ENCODE measurements at places on chromosomes 3 and 15.

- no peak for DNase-seq
Measured at GRCh38 chr3:111482574-111482973, 59.4 kb upstream of the CD96 start.

- DNase-seq = peak; percentile 59
Measured at GRCh38 chr15:40506964-40507571, 36.3 kb downstream of the CHST14 start.

GRCh38 chr3:120428924-120429323, 21.9 kb downstream of the FSTL1 start:
- no peak for DNase-seq

- DNase-seq = no peak
Measured at GRCh38 chr3:170864525-170865208, 5.3 kb downstream of the RPL22L1 start.

- DNase-seq = no peak
Measured at GRCh38 chr3:39839484-39839883, 30.1 kb downstream of the MYRIP start.

DNA sequence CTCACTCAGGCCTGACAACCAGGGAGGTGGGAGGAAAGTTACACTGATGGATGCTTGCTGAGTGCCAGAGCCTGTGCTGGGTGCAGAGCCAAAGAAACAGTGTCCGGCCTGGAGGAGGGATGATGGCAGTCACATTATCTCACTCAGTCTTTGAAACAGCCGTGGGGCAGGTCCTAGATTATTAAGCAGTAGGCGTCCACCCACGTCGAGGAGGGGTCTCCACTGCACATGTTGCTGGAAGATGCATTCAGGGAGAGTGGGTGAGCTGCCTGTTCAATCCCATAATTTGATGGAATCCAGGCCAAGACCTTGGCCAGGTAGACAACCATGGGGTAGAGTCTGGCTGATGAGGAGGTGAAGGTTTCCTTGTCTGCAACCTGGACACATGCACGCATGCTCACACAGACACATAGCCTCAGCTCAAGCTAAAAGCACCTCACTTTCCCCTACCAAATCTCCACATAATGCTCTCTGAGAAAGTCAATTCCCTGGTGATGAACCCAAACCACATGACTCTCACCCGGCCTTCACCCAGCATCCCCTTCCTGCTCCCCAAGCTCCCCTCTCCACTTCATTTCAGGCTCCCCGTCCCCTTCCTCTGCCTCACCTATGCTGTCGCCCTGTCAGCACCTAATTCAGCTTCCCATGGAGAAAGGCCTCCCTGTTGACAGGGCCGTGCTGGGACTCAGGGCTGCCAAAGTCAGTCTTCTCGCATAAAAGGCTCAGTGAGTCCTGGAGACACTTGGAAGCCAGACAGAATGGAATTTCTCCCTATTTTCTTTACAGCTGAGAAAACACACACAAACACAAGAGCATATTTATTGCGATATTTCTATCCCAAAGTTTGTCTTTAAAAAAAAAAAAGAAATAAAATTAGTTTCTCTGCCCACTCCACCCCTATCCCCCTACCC, 29.8 kb downstream of the ACAN start:
- no peak for DNase-seq

- DNase-seq = no peak
Measured at GRCh38 chr3:21747376-21747775, 3.6 kb downstream of the ZNF385D start.

GRCh38 chr15:45137703-45138102, 7.9 kb downstream of the DUOX1 start:
- DNase-seq = no peak

DNA sequence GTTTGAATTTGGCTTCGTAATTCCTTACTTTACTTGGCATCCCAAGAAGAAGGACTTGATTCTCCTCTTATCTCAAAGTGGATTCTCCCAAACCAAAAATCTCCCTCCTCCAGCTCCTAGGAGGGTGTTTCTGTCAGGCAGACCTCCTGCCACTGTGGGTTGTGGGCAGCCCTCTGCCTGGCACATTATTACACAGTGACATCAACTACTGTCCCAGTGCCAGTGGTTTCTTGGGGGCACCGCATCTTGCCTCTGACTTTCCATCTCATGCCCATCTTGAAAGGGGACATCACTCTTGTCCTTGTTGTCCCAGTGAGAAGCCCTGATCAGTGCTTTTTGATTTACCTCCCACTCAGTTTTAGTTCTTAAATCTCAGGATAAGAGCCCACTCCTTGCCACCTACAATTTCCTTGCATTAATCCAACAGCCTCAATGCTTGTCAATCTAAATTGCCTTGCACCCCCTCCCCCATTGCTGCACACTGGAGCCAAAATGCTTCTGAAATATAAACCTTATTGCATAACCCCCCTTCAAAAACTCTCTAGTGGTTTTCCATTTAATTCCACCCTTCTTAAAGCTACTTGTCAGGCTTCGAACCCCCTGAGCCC, 81.0 kb downstream of the TRAK1 start:
- DNase-seq = no peak

GRCh38 chr3:169835533-169835932, 22.8 kb upstream of the LRRC34 start:
- DNase-seq = no peak

- no peak for DNase-seq
Measured at GRCh38 chr3:30266524-30266923, 339.9 kb upstream of the TGFBR2 start.

- no peak for DNase-seq
Measured at GRCh38 chr15:46685096-46685495, 1032.2 kb upstream of the SEMA6D start.

- no peak for DNase-seq
Measured at GRCh38 chr3:180321534-180321933, 280.4 kb upstream of the TTC14 start.

- no peak for DNase-seq
Measured at GRCh38 chr3:14803981-14804834, 14.6 kb upstream of the FGD5 start.

DNA sequence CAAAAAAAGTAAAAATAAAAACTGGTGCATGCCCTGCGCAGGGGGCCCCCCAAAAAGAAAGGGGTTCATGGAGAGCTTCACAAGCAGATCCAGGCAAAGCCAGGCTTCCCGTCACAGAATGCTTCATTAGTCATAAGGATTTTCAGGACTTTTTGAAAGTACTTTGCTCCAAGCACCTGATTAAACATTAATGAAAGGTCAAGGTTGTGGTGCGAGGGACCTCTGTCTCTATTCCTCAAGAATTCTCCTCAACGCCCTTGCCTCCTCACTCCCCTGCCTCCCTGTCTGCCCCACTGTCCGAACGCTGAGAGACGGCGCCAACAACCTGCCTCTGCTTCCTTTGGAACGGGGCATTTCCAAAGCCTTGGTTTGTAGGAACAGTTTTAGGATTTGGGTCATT, 240.1 kb upstream of the IGF1R start:
- DNase-seq = no peak

GRCh38 chr3:112813723-112814171, 32.9 kb downstream of the CD200R1L start:
- peak; percentile 27 for DNase-seq

GRCh38 chr15:70018646-70019600, 78.8 kb downstream of the TLE3 start:
- DNase-seq = no peak

GRCh38 chr3:169513672-169514071, 149.8 kb downstream of the MECOM start:
- DNase-seq = no peak

- no peak for DNase-seq
Measured at GRCh38 chr15:22811640-22812039, 25.2 kb downstream of the NIPA1 start.

- DNase-seq = no peak
Measured at GRCh38 chr3:49271047-49271446, 6.0 kb downstream of the C3orf62 start.

GRCh38 chr15:53974813-53975212, 3.4 kb upstream of the UNC13C start:
- no peak for DNase-seq

DNA sequence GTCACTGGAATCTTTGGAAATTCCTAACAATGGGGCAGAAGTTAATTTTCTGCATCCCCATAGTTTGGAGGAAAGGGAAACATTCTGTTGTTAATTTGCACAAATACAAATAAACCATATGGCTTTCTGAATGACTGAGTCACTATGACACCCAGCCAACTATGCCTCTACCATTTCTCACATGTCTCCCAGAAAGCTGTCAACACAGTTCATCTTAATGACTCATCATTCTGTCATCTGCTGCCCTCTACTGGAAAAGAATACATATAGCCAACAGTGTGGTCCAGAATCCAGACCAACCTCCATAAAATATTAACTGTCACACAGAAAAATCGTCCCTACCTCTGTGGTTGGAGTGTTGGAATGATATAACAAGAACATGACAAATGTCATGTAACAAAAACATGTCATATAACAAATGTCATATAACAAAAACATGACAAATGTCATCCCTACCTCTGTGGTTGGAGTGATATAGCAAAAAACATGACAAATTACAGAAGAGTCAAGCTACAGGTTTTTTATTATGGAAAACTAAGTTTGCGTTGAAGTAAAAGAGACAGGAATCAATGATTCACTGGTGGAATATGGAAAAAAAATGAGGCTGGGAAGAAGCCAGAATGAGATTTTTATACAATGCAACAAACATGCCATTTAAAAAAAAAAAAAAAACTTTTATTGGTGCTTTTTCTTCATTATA, 47.7 kb upstream of the GYG1 start:
- peak; percentile 60 for DNase-seq

DNA sequence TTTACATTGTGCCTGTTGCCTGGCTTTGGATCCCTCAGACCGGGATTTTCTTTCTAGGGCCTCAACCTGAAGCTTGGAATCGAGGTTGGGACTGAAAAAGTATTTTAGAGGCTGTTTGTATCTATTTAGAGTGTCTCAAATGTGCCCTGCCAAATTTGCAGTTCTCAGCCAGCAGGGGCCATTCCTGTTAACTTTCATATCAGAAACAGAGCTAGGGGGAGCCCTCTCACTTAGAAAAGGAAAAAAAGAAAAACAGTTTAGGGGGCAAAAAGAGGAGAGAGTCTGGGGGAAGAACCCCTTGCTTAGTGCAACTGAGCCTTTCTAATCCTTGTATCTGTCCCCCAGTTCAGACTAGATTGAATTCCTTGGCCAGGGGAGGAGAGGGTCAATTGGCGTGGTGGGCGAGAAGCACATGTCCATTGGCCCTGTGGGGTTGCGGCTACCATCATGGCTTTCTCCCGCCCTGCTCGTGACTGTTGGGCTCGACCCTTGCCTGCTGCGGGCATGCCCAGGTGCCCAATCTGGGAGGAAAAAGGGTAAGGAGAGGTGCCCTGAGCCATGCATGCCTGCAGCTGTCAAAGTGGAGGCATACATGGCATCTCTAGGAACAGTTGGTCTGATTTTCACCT, 101.6 kb downstream of the CFAP44 start:
- no peak for DNase-seq

DNA sequence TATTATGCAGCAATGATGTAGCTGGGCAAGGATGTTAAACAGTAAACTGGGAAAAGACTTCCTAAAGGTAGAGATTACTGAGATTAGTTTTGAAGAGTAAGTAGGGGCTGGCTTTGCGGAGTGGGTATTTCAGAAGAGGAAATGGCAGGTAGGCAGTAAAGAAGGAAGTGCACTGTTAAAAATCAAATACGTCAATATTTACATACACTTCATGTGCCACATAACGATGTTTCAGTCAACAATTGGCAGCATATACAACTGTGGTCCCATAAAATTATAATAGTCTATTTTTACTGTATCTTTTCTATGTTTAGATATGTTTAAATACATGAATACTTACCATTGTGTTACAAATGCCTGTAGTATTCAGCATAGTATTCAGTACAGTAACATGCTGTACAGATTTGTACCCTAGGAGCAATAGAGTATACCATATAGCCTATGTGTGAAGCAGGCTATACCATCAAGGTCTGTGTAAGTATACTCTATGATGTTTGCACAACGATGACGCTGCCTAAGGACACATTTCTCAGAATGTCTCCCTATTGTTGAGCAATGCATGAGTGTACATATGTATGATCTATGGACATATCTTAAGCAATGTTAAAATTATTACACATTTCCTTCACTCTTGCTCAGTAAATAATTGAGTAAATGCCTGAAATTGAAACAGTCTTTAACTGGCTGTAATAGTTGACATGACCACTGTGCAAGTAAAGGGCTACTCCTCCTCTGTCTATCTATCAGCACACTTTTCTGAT, 196.7 kb downstream of the ISL2 start:
- peak; percentile 2 for DNase-seq

GRCh38 chr15:67068710-67069400, 3.5 kb downstream of the SMAD3 start:
- peak; percentile 41 for DNase-seq

DNA sequence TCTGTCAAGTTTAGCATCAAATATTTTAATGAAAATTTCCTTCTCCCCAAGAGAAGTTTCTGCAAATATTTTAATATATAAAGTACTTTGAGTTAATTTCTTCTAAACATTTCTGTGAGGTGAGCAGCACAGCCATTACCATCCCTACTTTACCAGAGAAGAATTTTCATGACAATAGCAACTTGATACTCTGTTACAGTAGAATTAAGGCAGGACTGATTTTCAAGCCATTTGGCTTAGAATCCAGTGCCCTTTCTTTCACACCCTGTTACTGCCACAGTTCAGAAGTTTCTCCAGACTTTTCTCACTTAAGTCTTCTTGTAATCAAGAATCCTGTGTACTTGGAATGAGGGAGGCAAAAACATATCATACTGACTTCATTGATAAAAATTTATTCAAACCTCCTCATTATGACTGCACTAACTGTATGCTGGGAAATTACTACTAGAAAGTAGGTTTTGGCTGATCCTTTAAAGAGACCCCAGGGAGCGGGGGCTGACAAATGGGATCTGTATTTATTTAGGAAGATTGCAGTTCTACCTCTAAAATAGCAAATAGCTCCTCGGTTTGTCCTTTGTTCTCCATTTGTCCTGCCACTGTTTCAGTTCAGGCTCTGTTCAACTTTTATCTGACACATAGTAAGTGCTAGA, 557.0 kb upstream of the SGO1 start:
- no peak for DNase-seq

- DNase-seq = no peak
Measured at GRCh38 chr15:60751985-60752952, 273.3 kb upstream of the ICE2 start.

- no peak for DNase-seq
Measured at GRCh38 chr3:150237490-150237889, 170.6 kb upstream of the TSC22D2 start.

GRCh38 chr3:31124373-31124772, 229.9 kb upstream of the GADL1 start:
- no peak for DNase-seq

All from CD4-positive, alpha-beta T cell treated with Interleukin-17A for 1 hour (primary cell).